ENCODE measurements at places on chromosomes 1 and 21. TPM values are rescaled to one million over a fixed set of nuclear protein-coding genes. Genes with fewer than 3 reads are reported as not detected.

Gene LY9
- 1.2 TPM for total RNA-seq

Gene TIE1
- total RNA-seq: 41.0 TPM

Gene GREM2
- 2.9 TPM for total RNA-seq

Gene DLGAP3
- total RNA-seq: 0.19 TPM

Gene FABP3
- total RNA-seq: 30.8 TPM

Gene USP25
- total RNA-seq: 39.4 TPM

Gene CRYAA
- total RNA-seq: not detected

Gene CLIC4
- total RNA-seq: 477 TPM

Gene CFHR1
- 1.7 TPM for total RNA-seq

Gene LRRC42
- total RNA-seq: 26.2 TPM

Gene LCE1B
- total RNA-seq: not detected

Gene HSD3B2
- total RNA-seq: not detected

Gene HS2ST1
- 20.3 TPM for total RNA-seq

Gene C1orf122
- 35.0 TPM for total RNA-seq

Gene CITED4
- 13.2 TPM for total RNA-seq

Gene SPRR3
- 0.75 TPM for total RNA-seq

Gene NTPCR
- 21.3 TPM for total RNA-seq

Gene CELA3A
- 5.2 TPM for total RNA-seq

Gene CSMD2
- total RNA-seq: 2.4 TPM

Gene ABCG1
- 24.2 TPM for total RNA-seq

Gene SPATA45
- total RNA-seq: 0.78 TPM

Gene C1orf56
- 3.8 TPM for total RNA-seq

Data from aorta (tissue), 5 donors.